Fibroblast of skin of left biceps (primary cell): ENCODE measurements at places on chromosomes 1 and 21.
A peak's percentile ranks its signal among the peaks of the same experiment; 100 is the strongest.

GRCh38 chr1:206947255-206947654 is 989 bp upstream of the PIGR start:
- DNase-seq = no peak

GRCh38 chr21:45802425-45802824 is 158.9 kb downstream of the PCBP3 start:
- DNase-seq = no peak

DNA sequence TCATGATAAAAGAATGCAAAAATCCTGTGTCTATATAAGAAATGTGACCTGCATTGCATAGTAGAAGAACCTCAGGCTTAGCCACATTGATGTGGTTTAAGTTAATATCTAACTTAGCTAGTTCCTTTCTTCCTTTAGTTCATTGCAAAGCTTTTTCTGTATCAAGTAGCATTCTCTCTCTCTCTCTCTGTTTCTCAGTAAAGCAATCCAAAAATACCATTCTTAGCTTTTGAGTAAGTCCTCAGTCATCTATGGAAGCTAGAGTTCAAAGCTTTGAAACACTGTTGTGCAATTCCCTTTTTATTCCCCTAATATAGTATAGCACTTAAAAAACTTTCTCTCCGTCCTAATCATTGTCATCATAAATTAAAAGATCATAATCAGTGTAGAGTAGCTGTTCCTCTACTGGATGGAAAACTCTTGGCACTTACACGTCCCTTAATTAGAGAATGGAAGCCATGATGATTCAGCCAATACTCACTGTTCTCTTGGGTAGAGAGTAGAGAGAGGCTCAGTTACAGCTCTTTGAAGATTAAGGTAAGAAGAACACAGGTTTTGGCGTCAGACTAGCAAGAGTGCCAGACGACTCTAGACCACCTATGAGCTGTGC is 350.3 kb upstream of the LYPLAL1 start:
- DNase-seq = peak; percentile 87

DNA sequence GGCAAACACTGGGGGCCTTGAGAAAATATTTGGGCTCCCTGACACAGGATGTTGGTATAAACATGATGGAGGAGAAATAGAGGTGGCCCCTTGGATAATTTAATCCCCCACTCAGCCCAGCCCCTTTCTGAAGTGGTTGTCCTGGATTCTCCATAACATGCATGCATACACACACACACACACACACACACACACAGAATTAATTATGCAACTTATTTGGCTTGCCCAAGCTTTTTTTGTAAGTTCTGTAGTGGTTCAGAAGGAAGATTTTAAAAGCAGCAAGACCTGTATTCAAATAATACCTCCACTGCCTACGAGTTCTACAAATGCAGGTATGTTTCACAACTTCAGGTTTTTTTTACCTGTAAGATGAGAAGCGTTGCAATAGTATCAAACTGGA is 15.0 kb downstream of the ATF3 start:
- no peak for DNase-seq

GRCh38 chr1:212219679-212220463 is 65.3 kb upstream of the PPP2R5A start:
- no peak for DNase-seq

DNA sequence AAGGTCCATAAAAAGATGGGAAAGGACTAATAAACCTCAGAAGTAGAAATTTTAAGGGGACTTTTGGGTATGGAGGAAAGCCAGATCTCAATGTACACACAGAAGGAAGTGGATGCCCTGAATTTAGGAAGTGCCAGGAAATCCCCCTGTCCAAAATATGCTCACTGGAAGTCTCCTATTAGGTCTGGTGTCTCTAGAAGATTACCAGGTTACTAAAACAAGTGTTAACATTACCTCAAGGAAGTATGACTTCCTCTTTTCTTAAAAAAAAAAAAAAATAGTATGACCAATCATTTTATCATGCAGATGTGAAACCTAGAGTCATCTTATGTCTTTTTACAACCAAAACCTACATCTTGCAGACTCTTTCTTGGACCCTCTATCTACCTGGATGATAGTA is 30.7 kb downstream of the CD58 start:
- no peak for DNase-seq

- no peak for DNase-seq
Measured at GRCh38 chr1:15636436-15636835, 19.2 kb downstream of the DDI2 start.

- no peak for DNase-seq
Measured at GRCh38 chr1:50974618-50974935, 4.5 kb downstream of the CDKN2C start.

DNA sequence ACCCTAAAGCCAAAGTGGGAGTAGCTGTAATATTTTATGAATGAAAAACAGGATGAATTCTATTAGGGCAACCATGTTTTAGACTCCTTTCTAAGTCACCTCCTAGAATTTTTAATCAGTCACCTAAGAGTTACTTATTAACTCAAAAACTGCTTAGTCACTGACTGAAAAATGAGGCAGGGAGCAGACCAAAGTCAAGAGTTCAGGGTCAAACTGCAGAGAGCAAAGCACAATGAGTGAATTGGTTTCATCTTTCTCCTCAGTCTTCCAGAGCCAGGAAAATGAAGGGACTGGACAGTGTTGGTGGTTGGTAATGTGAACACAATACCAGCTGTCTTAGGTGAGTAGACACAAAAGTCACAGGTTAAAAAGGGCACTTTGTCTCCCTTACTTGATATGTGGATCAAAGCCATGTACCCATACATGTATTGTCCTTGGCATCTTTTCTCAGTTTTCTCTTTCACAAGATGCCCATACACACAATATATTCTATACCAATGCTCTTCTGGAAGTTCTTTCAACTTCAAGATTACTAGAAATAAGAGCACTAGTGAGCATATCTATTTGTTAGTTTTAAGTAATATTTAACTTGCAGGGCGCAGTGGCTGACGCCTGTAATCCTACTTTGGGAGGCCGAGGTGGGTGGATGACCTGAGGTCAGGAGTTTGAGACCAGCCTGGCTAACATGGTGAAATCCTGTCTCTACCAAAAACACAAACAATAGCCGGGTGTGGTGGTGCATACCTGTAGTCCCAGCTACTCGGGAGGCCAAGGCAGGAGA is 42.2 kb downstream of the ATP1B1 start:
- DNase-seq = no peak

GRCh38 chr1:174448531-174448883 is 743 bp downstream of the GPR52 start:
- DNase-seq = no peak
